Glutamatergic neuron (in vitro differentiated cells): ENCODE measurements at places on chromosomes 6 and 20.

DNA sequence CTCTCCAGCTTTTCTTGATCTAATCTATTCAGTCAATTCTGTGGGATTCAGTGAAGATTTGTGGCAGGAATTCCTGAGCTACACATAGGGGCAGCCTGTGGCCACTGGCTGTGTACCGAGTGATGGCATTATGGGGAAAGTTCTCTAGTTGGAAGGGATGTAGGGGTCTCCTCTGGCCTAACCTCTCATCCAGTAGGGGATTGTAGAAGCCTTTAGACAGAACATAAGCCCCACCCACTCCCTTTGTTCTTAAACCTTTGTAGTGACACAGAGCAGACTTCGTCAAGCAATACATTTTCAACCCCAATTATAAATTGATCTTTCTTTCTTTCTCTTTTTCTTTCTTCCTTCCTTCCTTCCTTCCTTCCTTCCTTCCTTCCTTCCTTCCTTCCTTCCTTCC lies 188.9 kb downstream of the QKI start:
- DNase-seq: no peak

GRCh38 chr6:31651602-31652191 lies 764 bp downstream of the BAG6 start:
- DNase-seq: peak; percentile 80

GRCh38 chr6:149231778-149232177 lies 85.7 kb upstream of the TAB2 start:
- no peak for DNase-seq

GRCh38 chr6:119672725-119673124 lies 323.2 kb upstream of the MAN1A1 start:
- no peak for DNase-seq

- no peak for DNase-seq
Observed at GRCh38 chr20:17688965-17689364, 6.9 kb upstream of the RRBP1 start.

- DNase-seq: no peak
Observed at GRCh38 chr6:98932381-98932780, 15.4 kb downstream of the FBXL4 start.

GRCh38 chr6:71707059-71707458 lies 179.3 kb upstream of the RIMS1 start:
- no peak for DNase-seq
